ENCODE measurements at places on chromosomes 7 and 10.

- no peak for DNase-seq
Observed at GRCh38 chr7:100418930-100419659, 9.4 kb downstream of the ZCWPW1 start.

DNA sequence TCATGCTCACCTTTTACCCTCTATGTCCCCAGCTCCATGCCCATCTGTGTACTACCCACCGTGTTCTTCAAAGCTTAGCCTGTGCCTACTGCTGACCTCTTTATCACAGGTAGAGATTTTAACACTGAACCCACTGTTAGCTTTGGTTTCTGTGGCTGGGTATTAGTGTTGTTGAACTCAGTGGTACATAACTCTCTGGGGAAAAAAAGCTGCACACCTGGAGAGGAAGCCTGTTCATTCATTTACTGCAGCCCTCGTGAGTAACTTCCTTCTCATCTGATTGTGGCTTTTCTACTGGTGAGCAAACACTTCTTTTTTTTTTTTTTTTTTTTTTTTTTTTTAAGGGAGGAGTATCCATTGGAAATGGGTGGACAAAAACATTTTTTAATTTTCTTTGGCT is 326.3 kb downstream of the CCSER2 start:
- no peak for DNase-seq

DNA sequence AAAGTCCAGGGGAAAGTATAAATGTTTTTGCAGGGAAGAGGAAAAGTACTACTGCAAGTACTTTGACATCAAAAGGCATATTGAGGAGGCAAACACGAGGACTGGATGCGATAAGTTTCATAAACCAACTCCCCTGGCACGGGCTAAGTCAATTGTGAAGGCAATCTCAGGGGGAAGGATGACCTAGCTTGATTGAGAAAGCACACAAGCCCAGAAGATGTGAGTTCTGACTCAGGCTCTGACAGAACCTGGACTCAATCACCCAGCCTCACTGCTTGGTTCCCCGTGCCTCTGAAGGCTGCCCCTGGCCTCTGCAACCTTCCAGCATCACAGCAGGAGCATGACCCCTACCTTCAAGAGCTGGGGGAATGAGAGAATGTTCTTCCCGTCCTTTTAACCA is 93.2 kb upstream of the ZNF438 start:
- no peak for DNase-seq

DNA sequence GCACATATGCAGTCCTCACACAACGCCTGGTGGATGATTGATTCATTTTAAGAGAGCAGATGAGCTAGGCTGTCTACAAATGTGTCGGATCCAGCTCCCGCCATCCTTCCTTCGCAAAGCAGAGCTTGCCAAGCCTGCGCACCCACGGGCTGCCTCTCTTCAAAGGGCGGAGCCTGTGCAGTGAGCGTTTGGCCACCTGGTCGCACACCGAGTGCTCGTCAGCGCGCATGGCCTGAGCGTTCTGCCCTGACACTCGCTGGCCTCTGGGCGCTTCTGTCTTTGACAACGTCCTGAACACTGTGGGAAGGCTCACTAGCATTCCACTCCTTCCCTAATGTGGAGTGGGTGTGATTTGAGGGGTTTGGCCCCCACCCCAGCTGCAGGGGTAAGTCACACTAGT is 47.1 kb upstream of the TMEM72 start:
- DNase-seq: peak; percentile 42

GRCh38 chr7:37349979-37350590 is 98.6 kb downstream of the ELMO1 start:
- no peak for DNase-seq

DNA sequence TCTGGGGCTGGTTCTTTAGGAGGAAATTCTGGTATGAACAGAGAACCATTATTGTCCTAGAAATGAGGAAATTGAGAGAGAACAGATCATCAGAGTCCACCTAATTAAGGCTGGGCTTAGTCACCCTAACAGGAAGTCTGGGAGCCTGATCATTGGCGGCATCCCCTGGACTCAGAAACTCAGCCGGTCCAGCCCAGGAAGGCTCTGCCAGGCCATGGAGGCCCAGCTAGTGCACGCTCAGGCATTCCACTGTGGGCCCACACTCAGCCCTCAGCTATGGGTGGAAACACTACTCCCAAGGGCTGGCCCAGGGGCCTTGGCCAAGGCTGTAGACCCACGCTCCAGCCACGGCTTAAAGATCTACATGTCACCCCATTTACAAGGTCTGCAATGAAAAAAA is 109.2 kb downstream of the PTPN20 start:
- no peak for DNase-seq
